NCI-H2081 treated with DMSO at 0.1 percent for 48 hours (cell line): ENCODE measurements at places on chromosomes 1 and 21.
A peak's percentile ranks its signal among the peaks of the same experiment; 100 is the strongest.

- no peak for DNase-seq
Observed at GRCh38 chr1:12001996-12002493, 17.3 kb upstream of the MIIP start.

DNA sequence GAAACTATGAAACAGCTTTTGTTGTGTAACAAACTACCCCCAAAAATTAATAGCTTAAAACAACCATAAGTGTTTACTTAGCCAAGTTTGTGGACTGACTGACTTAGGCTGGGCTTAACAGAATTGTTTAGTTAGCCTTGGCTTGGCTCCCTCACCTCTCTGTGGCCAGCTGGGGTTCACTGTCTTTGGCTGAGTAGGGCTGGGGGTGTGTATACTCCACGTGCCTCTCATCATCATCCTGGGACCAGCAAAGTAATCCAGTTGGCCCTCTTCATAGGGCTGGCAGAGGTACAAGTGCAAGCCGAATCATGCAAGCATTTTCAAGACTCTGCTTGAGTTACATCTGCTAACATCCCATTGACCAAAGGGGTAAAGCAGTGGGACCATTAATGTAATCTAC lies 252.3 kb downstream of the BRINP2 start:
- DNase-seq = no peak

DNA sequence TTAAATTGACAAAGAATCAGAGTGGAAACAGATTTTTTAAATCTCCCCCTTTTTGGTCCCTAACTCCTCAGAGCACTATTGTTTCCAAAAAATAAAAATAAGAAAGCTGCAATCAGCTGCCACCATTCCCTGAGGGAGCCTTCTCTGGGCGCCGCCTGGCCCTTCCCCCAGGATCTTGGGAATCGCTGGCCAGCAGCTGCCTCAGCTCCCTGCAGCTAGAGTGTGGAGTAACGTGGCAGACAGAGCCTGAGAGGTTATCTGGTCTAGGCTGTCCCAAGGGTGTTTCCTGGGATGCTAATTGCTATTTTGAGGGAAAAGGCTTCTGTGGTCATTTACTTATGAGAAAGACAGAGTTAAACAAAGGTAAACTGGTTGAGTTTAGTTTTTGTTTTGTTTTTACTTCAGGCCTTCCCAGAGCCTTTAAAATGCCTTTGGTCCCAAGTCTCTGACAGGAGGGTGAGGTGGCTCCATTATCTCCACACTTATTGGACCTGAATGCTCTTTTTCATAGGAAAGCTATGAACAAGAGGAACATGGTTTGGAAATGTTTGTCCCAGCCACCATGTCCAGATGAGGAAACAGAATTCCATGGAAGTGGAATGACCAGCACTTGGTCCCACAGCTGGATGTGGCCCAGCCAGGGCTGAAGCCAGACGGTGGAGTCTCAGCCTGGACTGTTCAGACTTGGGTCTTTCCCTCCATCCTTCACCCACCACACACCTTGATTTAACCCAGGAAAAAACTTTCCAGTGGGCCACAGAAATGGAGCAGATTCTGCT lies 14.1 kb upstream of the KIAA1614 start:
- DNase-seq = no peak

DNA sequence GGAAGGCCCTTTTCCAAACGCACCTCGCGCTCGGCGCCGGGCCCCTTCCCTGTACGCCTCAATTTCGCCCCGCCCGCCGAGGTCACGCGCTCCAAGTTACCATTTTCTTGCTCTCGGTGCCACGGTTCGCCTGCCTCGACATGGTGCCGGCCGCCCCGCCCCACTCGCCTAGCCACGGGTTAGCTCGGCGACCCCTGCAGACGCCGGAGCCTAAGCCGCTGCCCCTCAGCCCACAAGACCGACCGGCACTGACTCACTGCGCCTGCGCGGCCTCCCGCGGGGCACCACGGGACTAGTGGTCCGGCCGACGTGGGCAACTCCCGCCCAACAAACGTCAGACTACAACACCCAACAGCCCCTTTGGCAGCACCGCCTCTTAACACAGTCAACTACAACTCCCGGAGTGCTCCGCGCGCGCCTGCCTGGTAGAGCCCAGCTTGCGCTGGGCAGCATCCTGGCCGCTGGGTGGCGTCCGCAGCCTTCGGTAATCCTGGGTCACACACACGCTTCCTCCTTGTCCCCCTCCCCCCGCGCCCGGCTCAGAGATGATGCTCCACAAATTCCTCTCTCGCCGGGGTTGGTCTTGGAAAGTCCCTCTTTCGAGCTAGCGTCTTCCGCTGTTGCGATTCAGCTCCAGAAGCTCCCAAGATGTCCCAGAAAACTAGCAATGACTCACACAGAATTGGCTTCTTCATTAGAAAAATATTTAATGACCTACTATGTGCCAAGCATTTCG lies at the start of gene TRAPPC3:
TRAPPC3 (minus strand) TSS at position 250 of the 736 bp plus-strand sequence; CDS start at position 142, 108 bp downstream.
- DNase-seq = peak; percentile 100

DNA sequence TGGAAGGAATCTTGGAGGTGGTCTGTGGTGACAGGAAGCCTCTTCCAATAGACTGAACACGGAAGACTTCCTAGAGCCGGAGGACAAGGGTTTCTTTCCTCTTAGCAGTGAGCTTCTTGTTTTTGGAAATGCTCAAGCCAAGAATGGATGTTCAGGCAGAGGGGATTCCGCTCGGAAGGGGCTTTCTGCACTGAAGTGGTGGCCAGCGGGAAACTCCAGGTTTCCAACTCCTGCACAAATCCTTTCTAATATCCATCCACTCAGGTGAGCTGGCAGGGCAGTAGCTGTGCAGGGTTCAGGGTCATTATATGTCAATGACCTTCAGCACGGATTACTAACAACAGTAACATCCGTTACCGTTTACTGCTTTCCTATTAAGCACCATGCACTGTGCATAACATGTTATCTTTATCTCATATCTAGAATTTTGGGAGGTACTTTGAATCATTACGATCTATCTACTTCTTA lies 573 bp upstream of the CPT2 start:
- DNase-seq = no peak

DNA sequence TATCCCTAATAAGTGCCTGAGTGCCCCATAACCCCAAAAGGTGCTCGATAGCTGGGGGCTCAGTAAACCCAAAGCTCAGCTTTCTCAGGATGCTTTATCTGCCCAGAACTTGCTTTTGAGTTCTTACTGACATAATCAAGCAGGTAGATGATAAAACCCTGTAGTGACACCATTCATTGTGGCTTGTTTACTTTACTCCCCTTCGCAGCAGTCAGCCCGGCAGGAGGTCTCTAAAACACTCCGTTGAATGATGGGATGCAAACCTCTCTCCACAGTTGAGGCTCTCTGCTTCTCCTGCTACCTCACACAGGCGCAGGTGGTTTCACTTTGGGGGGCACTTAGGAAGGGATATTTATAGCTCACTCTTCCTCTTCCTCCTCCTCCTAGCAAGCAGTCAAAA lies 349.4 kb downstream of the HLX start:
- DNase-seq = peak; percentile 11

GRCh38 chr1:11214698-11215380 lies 25.7 kb downstream of the ANGPTL7 start:
- DNase-seq = no peak

- no peak for DNase-seq
Observed at GRCh38 chr1:241323514-241324195, 33.4 kb downstream of the RGS7 start.

DNA sequence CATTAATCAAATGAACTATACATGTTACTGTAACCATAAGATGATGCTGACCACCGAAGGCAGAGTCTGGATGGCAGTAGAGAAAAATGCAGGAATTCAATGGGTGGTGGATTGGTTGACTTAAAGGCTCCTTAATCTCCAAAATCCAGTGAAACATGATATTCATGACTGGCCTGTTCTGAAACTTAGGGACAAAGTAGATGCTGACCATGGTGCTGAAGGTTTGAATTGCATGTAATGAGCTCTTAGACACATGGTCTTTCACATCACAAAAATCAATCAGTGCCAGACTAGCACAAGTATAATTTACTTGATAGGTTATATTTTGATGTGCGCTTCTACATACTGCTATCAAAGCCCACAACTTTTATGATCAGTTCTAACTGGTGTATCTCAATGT lies 30.9 kb upstream of the NTMT2 start:
- DNase-seq = no peak

DNA sequence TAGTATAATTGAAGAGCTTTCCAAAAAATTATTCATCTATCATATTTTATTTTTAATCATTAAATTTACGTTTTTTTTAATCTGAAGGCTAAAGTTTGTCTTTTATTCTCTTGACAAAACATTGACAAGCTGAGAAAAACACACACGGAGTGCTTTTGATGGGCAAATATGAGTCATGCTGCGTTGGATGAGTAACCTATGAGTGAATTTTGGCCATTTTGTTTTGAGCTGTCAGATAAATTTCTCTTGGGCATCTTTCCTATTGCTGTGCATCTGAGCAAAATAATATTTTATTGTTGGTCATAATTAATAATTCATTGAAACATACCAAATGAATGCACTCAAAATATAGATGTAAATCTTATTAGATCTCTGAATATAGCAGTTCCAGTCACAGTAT lies 1144.1 kb upstream of the ADGRL2 start:
- no peak for DNase-seq

GRCh38 chr1:247448107-247448791 lies 9.7 kb downstream of the OR2B11 start:
- DNase-seq = peak; percentile 36

DNA sequence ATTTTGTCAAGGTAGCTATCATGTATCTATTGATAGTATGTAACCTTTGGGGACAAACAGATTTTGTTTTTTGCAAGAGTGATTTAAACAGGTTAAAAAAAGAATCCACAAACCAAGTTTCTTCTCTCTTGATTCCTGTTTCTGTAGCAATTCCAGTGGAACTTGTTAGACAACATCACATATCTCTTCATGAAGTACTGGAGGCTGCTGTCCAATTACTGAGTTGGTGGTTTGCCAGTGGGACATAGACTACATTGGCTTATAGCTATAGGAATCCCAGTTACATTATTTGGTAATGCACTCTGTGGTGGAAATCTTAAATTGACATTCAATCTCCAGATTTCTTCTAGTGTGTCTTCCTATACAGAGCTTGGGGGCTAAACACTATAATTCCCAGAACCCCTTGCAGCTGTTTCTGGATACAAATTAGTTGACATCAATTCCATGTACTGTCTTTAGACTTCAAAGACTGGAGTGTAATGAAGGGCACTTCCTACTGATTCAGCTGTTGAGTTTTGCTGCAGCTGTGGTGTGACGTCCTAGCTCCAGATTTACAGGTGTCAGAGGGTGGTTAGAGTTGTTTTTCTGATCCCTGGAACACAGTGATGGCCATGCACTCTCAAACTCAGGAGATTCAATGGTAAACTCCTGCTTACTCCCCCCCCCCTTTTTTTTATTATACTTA lies 29.4 kb upstream of the GCLM start:
- DNase-seq = no peak

GRCh38 chr1:241799416-241799815 lies 48.6 kb upstream of the EXO1 start:
- no peak for DNase-seq

- DNase-seq = no peak
Observed at GRCh38 chr1:16326833-16327404, 25.4 kb downstream of the FBXO42 start.

DNA sequence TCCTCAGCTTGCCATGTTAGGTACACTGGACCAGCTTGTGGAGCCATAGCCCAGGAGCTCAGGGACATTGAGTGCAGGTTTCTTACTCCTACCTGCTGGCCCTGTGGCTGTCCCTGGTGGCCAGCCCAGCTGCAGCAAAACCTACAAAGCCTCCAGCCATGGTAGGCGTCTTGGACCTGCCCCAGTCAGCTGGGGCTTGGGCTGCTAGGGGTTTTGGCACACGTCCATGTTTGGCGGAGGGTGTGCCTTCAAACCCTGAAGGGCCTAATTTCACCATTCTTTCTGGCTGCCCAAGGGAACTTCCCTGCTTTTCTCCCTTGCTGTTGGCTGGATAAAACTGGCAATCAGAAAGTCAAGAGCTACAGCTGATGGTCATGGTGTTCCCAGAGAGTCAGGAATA lies 25.4 kb downstream of the HMGCS2 start:
- no peak for DNase-seq

DNA sequence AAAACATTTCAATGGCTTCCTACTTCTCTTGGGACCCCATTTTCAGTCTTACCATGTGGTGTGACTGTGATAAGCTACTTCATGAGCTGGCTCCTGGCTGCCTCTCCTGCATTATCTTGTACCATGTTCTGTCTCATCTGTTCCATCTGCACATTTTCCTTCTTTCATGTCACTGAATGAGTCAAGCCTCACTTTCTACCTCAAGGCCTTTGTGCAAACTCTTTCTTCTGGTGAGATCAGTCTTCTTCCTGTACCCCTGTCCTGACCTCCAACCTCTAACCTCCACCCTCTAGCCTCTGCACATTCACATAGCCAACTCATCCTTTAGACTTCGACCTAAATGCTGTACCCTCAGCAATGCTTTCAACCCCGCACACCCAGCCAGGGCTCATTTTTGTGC lies 9.6 kb upstream of the FAM78B start:
- no peak for DNase-seq

DNA sequence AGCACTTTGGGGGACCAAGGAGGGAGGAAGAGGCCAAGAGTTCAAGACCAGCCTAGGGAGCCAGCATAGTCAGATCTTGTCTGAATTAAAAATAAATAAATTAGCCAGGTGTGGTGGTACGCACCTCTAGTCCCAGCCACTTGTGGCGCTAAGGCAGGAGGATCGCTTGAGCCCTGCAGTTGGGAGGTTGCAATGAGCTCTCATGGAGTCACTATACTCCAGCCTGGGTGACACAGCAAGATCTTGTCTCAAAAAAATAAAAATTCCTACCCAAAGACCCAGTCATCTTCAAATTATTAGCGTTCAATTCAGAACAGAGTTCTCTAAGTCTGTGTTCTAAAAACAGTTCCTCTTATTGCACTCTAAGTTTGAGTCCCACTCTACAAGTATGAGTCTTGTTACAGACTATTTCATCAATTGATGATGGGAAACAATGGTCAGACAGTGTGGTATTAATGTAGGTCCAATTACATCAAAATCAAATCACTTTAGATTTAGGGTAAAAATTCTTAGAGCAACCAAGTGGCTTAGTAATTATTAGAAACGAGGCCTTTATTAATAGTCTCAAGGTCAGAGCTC lies 6.9 kb downstream of the FOXJ3 start:
- DNase-seq = no peak

- DNase-seq = no peak
Observed at GRCh38 chr1:159965263-159965662, 11.2 kb upstream of the SLAMF9 start.

GRCh38 chr1:94949681-94950661 lies 23.1 kb upstream of the CNN3 start:
- DNase-seq = peak; percentile 23

- DNase-seq = no peak
Observed at GRCh38 chr1:216210081-216210480, 213.2 kb downstream of the USH2A start.

DNA sequence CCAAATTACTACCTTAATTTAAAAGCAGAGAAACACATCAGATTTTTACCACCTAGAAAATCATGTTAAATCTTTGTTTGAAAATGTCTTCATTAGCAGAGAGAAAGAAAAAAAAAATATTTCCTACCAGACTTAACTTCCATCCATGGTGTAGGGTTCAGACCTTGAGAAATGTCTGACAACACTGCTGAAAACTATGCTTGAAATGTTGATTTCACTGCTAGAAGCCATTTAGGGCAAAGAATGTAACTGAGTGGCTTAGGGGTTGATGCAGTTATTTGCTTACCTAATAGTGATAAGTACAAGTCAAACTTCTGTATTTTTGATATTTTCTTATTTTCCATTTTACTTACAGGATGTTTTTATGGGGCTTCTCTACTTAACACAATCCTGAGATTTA lies 495.6 kb upstream of the NEGR1 start:
- no peak for DNase-seq
